ENCODE measurements at places on chromosomes 4 and X. TPM values are rescaled to one million over a fixed set of nuclear protein-coding genes. Genes with fewer than 3 reads are reported as not detected.

DNA sequence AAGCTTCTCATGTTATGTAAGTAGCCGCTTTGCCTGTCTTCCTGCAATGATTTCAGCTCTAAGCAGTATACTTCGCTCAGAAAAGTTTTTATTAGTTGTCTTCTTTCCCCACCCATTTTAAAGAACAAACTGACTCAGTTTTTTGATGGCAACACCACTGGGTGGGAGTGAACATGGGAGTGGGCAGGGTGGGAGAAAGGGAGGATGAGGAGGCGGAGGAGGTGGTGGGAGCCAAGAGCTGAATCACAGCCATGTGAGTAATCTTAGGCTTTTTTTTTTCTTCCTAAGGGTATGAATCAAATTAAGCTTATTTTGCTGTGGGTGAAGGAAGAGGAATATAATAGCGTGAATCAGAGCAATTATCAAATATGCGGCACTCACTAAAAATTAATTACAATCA lies 574.3 kb upstream of the DIPK2B start:
- DNase-seq: no peak
- H3K4me3 ChIP-seq: 0 out of 2 replicates have a peak overlapping the region, but pooled peaks have one; percentile 8
- no peaks in the 10 kb centered on the region for H3K27me3 ChIP-seq
- no peaks in the 10 kb centered on the region for H3K36me3 ChIP-seq

DNA sequence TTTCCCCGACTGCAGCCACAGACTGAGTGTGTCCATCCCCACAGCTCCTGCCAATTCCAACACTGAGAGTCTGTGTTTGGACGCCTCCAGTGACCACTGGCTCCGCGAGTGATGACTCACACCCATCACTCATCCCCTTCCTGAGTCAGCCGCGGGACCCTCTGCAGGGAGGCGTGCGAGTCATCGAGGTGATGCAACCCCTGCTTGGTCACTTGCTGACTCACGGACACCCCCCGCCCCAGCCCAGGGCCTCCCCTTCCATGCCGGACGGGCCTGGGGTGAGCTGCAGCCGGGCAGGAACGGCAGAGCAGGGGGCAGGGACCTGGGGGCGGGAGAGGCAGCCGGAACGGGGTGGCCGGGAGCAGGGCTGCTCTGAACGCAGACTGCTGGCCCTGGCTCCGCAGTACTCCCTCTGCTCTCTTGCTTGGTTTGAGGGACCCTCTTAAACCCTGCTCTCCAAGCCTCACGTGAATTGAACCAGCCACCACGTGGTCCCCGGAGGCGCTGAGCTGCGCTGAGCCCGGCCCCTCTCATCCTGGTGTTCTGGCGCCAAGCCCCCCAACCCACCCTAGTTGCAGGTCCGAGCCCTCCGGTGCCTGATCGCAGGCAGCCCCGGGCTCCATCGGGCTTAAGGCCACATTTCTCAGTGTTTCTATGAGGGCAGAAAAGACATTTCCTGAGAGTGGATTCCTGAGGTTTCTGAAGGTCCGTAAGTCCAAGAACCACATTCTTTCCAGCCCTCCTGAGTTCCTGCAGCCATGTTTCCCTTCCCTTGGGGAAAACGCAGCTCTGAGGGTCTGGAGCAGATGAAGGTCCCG lies 32.4 kb downstream of the FGFRL1 start:
- H3K27ac ChIP-seq: peak overlapping the region; percentile 79
- H3K36me3 ChIP-seq: no peaks in the 10 kb centered on the region

GRCh38 chr4:73844345-73844744 lies 7.9 kb downstream of the CXCL6 start:
- H3K4me1 ChIP-seq: no peaks in the 10 kb centered on the region
- H3K4me3 ChIP-seq: no peak overlapping the region

The ERCC6L gene
- 12.5 TPM for total RNA-seq

The GAGE1 gene
- 0.17 TPM for total RNA-seq

DNA sequence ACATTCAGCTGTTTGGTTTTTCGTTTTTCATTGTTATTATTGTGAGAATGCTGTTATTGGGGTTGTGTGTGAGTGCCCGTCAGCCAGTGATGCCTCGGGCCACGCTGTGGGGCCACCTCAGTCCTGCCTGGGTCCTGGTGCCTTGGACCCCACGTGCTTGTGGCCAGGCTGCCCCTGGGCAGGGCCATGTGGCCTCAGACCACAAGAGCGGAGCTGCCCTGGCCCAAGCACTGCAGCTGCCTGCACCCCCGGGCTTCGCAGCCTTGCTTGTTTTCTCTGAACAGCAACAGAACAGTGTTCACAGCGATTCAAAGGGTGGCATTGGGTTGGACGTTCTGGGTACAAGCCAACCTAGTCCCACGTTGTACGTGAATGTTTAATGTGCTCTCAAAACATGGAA lies 56.9 kb downstream of the CPLX1 start:
- DNase-seq: no peak
- H3K27me3 ChIP-seq: no peaks in the 10 kb centered on the region
- H3K4me1 ChIP-seq: no peaks in the 10 kb centered on the region
- H3K4me3 ChIP-seq: no peak overlapping the region
- no peak overlapping the region for H3K27ac ChIP-seq
- peaks cover 21% of the 10 kb centered on the region for H3K36me3 ChIP-seq

DNA sequence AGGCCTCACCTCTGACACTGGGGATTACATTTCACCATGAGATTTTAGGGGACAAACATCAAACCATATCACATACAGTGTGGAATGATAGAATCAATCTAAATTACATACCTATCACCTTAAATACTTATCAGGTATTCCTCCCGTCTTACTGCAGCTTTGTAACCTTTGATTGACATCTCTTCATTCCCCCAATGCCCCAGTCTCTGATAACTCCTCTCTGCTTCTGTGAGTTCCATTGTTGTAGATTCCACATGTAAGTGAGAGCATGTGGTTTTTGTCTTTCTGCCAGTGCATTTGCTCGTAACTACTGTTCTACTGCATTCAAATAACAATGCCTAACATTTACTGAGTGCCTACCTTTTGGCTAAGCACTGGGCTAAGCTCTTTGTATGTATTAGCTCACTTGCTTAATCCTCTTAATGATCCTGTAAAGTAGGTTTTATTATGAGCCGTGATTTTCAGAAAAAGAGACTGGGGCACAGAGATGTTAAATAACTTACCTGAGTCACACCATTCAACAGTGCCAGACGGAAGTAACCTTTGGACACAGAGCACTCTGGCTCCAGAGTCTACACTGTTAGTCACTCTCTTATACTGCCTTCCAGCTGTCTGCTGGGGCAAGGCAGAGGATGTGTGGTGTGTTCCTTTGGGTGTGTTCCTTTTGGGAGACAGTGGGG lies 63.7 kb upstream of the ESX1 start:
- H3K27me3 ChIP-seq: no peaks in the 10 kb centered on the region
- H3K4me3 ChIP-seq: peak overlapping the region; percentile 27
- H3K36me3 ChIP-seq: no peaks in the 10 kb centered on the region
- H3K4me1 ChIP-seq: peaks cover 27% of the 10 kb centered on the region

The PDGFRA gene
- 0.25 TPM for total RNA-seq

GRCh38 chrX:41406201-41406600 lies 40.9 kb upstream of the NYX start:
- H3K4me1 ChIP-seq: peaks cover 4% of the 10 kb centered on the region
- H3K27me3 ChIP-seq: no peaks in the 10 kb centered on the region
- H3K27ac ChIP-seq: no peak overlapping the region

The PARM1 gene
- total RNA-seq: 11.7 TPM

The CSAG3 gene
- 44.1 TPM for total RNA-seq

The CSTF2 gene
- total RNA-seq: 34.1 TPM

DNA sequence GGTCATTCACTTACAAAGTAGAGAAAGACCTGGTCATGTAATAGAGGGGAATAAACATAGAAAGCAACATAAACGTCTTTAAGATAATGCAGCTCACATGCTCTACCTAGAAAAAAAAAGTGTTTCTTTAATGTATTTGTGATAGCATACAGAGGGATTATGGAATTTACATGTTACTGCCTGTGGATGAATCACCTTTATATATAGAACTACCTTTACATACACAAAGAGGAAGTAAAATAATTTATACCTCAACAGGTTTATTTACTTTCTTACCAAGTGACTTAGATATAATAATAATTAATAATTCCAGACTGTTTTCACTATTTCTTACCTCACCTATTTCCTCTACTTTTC lies 81.5 kb downstream of the PPP3CA start:
- no peak overlapping the region for H3K27ac ChIP-seq
- H3K27me3 ChIP-seq: no peaks in the 10 kb centered on the region
- no peaks in the 10 kb centered on the region for H3K36me3 ChIP-seq
- peaks cover 12% of the 10 kb centered on the region for H3K4me1 ChIP-seq
- no peak for DNase-seq

DNA sequence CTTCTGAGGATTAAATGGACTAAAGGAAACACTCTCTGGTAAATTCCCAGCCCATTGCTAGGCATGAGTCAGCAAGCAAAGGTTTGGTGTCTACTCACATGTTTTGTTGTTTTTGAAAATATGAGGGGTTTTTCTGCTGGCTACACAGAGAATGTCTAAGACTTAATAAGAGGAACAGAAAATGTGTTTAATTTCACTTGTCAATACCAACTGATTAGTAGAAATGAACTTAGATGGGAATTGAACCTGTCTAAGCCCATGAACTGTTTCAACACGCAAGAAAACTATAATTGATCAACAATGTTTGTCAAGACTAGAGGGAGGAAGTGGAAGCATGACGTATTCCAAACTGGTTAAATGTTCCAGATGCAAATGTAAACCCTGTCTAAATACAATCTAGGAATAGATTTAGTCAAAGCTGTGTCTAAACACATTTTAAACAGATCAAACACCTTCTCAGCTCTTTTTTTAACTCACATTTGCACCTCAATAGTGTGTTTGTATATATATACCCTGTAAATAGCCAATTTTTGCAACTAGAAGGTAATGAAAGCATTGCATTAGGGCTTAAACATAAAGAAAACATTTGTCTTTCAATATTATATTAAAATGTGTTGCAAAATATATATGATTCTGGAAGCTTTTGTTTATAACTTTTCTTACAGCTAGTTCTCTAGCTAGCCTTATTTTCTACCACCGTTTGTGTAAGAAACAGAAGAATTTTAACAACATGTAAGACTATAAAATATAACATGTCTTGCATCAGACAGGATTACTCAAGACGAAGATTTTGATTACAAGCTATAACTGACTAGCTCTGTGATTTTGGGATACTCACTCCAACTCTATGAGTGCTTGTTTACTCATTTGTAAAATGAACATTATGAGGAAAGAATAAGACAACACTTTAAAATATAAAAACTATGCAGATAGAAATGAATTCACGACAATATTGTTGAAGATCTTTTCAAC lies 607.8 kb downstream of the FSTL5 start:
- H3K4me3 ChIP-seq: no peak overlapping the region
- no peaks in the 10 kb centered on the region for H3K27me3 ChIP-seq
- DNase-seq: no peak
- peaks cover 12% of the 10 kb centered on the region for H3K4me1 ChIP-seq

- H3K27ac ChIP-seq: peak overlapping the region; percentile 94
- H3K4me1 ChIP-seq: peaks cover 99% of the 10 kb centered on the region
- no peaks in the 10 kb centered on the region for H3K27me3 ChIP-seq
- no peaks in the 10 kb centered on the region for H3K36me3 ChIP-seq
Measured at GRCh38 chr4:30948653-30949052, 228.5 kb downstream of the PCDH7 start.

The CENPVL3 gene
- total RNA-seq: not detected

The APLN gene
- total RNA-seq: 0.22 TPM

The ATP11C gene
- 19.4 TPM for total RNA-seq

- no peaks in the 10 kb centered on the region for H3K27me3 ChIP-seq
- H3K4me1 ChIP-seq: no peaks in the 10 kb centered on the region
- no peak overlapping the region for H3K4me3 ChIP-seq
- no peak for DNase-seq
- H3K27ac ChIP-seq: no peak overlapping the region
Measured at GRCh38 chrX:44507292-44507691, 35.4 kb downstream of the FUNDC1 start.

DNA sequence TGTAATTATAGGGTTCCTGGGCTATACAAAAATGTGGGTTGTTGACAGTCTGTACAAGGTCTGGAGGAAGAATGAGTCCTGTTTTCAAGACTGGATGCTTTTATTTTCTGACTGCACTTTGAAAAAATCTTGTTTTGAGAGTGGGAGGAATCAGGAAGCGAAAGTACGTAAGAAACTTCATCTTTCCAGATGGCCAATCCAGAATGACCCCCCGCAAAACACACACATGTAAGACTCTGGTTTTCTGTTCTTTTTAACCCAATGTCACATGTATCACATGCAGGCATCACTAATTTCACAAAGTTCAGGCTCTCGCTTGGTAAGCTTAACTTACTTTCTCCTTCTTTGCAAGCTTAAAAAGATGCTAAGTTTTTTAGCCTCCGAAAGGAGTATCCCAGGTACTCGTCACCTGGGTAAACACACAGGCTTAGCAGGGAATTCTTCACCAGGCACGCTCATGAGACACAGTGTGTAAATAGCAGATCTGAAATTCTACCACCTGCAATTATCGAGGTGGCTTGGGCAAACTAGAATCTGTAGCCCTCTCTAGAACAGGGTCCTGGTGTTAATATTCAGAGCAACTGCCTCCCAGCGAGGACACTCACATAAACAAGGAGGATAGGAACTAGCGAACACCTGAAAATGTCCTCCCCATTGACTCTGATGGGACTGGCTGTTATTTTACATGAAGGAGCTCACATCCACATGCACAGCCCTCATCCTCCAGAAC lies 90.7 kb downstream of the NSUN7 start:
- peaks cover 11% of the 10 kb centered on the region for H3K4me1 ChIP-seq
- no peaks in the 10 kb centered on the region for H3K27me3 ChIP-seq
- no peaks in the 10 kb centered on the region for H3K36me3 ChIP-seq
- no peak for DNase-seq

DNA sequence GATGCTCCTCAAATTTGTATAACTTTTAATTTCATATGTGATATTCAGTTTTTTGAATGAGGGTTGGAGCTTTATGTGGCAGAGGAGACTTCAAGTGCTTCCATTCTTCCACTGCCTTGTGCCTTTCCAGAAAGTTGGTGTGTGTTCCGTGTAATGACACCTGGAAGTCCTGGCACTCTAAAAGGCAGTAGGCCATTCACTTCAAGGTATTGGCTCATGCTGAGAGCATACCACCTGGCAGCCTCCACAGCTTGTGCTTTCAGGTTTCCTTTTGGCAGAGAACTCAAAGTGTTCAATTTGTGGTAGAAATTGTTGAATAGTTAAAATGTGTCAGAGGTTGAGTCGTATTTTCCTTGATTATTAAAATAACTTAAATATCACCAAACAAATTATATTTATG lies 49.6 kb downstream of the GRIA2 start:
- no peaks in the 10 kb centered on the region for H3K36me3 ChIP-seq
- H3K27me3 ChIP-seq: no peaks in the 10 kb centered on the region
- DNase-seq: no peak
- H3K4me3 ChIP-seq: no peak overlapping the region
- no peaks in the 10 kb centered on the region for H3K4me1 ChIP-seq

The IL13RA1 gene
- 28.2 TPM for total RNA-seq

- H3K4me1 ChIP-seq: peaks cover 34% of the 10 kb centered on the region
- H3K27me3 ChIP-seq: no peaks in the 10 kb centered on the region
- H3K27ac ChIP-seq: no peak overlapping the region
- no peaks in the 10 kb centered on the region for H3K36me3 ChIP-seq
- H3K4me3 ChIP-seq: peak overlapping the region; percentile 78
Measured at GRCh38 chr4:55634417-55635128, 1.5 kb downstream of the NMU start.
